ENCODE measurements at places on chromosomes 4 and X. TPM values are rescaled to one million over a fixed set of nuclear protein-coding genes. Genes with fewer than 3 reads are reported as not detected.

The IL3RA gene
- 26.6 TPM for polyA plus RNA-seq

The PFKFB1 gene
- 0.55 TPM for polyA plus RNA-seq

- no peak for DNase-seq
These were observed 210.4 kb upstream of the GALNTL6 start for GRCh38 chr4:171602638-171603355.

DNA sequence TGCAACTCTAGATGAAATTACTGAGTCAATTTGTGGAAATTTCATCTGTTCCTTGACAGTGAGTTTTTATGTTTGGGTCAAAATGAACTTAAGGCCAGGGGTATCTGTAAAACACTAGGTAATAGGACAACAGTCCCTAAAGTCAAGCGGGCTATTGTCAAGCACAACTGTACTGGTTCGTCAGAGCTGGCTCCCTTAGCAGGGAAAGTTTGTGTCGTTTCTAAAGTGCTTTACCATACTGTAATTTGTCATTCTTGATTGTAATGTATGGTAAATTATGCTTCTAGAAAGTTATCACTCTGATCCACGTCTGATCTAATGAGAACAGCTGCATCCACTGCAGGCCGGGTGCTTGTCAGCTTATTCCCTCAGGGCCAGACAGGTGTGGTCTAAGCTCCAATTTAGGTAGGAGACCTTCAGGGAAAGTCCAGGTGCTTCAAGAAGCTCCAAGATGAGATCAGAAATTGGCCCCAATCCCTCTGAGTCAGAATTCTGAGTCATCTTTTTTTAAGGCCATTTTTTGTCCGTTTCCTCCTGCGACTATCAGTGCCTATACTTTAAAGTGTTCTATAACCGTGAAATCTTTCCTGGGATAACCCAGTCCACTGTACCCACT, 92.2 kb downstream of the PALLD start:
- DNase-seq = no peak

GRCh38 chr4:38576767-38577166, 87.2 kb upstream of the KLF3 start:
- no peak for DNase-seq

DNA sequence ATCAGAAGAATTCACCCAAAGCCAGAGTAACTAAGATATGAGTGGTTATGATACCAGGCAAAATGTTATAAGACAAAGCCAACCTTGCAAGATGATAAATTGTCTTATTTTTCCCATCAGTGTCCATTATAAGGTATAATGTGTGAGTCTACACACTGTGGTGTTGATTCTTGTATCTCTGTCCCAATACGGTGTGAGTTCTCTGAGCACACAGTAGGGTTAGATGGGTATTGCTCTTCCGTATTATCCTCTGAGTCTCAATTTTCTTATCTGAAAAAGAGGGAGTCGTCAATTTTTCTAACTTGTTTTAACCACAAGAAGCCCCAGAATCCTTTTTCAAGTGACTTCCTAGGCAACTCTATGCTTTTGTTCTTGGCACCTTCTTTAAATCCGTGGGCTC, 69.9 kb downstream of the HMGB2 start:
- DNase-seq = no peak

The TMEM47 gene
- polyA plus RNA-seq = 29.7 TPM

GRCh38 chr4:104881136-104881886, 265.4 kb upstream of the TET2 start:
- no peak for DNase-seq

DNA sequence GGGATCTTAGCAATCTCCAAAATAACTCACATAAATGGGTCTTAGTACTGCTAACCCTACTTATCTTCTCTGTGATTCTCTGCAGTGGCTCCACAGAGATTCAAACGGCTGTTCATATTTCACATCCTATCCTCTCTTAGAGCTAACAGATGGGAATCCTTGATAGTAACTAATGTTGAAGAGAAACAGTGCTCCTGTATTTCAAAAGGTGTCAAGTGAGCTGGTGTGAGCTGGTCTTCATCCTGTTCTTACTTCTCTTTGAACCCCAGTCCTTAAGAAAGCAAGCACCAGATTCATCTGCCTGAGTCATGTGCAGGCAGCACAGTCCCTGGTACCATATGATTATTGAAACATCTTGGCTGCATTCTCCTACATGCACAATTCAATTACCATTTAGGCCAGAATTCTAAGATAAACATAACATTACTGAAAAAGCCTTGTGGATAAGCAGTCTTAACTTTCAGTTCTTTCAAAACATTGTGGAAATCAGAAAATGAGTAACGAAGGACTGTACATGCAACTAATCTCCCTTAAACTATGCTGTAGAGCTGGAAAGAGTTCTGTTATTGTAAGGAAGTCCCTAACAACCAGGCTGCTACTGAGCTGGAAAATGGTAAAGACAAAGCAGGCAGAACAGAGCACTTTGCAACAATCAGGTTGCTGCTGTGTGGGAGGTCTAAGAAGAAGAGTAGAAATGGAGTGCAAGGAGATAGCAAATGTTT, 153.1 kb downstream of the NPNT start:
- DNase-seq = peak; percentile 41

The DDX53 gene
- polyA plus RNA-seq = not detected

The EXOC1L gene
- not detected for polyA plus RNA-seq

GRCh38 chr4:156764145-156764544, 207.5 kb downstream of the PDGFC start:
- no peak for DNase-seq

- no peak for DNase-seq
These were observed 118.3 kb downstream of the CDKL5 start for GRCh38 chrX:18543738-18544137.

The SHOX gene
- 0.24 TPM for polyA plus RNA-seq

DNA sequence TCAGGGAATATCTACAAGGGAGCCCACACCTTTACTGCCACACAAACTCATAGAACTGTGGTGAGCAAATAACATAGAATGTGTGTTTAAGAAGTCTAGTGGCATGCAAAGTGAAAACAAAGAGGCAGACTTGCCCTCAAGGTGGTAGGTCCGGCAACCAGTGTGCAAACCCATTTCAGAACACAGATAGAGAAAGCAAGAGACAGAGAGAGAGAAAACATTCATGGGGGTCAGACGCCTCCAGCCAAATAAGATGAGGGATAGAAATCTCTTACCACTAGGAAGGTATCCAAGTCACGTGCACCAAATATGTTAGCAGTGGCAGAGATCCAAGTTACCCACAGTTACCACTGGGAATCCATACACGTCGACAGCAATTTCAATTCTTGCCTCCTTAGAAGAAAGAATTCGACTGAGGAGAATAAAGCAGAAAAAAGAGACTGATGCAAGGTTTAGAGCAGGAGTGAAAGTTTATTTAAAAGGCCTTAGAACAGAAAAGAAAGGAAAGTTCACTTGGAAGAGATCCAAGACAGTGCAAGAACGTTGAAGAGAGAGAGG, 252.8 kb downstream of the NAP1L3 start:
- DNase-seq = no peak
